ENCODE measurements at places on chromosomes 1 and 21.

DNA sequence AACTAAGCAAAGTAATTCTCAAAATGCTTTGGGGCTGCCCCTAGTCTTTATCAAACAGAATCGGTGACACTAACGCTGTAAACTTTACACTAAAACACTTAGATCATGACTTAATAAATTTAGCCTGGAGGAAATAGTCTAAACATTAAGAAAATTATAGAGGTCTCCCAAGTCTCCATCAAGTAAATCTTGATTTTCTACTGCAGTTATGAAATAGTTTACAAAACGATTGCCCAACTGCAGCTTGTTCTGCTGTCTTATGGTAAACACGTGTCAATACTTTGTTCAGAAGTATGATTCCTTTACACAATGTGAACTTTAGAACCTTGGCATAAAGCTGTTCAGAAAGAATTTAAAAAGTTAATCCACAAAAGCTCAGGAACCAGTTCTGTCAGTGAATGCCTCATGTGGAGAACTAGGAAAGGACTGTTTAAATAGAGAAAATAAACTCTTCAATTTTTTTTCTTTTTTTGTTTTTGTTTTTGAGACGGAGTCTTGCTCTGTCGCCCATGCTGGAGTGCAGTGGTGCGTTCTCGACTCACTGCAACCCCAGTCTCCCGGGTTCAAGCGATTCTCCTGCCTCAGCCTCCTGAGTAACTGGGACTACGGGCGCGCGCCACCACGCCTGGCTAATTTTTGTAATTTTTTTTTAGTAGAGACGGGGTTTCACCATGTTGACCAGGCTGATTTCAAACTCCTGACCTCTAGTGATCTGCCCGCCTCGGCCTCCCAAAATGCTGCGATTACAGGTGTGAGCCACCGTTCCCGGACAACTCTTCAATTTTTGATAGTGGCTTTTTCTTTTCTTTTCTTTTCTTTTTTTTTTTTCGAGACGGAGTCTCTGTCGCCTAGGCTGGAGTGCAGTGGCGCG, 1.6 kb downstream of the DDI2 start:
- no peak for DNase-seq

- DNase-seq, result no peak
These were observed 497.4 kb downstream of the SETD4 start for GRCh38 chr21:35562876-35563275.

GRCh38 chr1:234777856-234778220, 167.9 kb upstream of the IRF2BP2 start:
- DNase-seq, result no peak

DNA sequence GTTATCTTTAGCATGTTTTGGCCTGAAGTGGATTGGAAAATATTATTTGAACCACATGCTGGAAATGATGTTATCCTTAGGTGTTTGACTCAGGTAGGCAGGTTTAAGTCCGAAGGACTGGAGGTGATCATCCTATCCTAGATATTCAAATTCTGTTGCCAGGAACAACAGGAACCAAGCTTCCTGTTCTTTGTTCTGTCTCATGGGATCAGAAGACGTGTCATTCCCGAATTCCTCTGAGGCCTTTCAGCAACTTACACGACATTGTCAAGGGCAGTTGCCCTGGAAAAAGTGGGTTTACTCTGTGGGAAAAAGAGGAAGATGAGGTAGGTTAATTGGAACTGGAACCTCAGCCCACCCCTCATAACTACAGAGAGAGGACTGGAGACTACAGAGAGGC, 36.6 kb downstream of the SLAMF6 start:
- no peak for DNase-seq

DNA sequence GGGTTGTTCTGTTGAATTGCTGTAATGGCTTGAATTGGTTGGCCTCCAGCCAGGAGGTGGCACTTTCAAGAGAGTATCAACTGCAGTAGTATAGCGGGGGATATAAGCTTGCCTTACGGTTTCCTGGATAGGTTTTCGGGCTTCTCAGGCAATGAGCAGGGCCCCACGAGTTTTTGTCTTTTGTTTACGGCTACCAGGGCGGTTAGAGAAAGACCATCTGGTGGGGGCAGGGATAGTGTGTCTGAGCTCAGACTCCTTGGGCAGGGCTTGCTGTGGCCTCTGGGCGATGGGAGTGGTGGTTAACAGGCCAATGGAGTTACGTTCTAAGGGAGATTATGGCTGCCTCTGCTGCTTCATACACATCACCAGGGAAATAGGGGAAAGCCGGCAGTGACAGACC, 62.8 kb downstream of the DTL start:
- DNase-seq, result no peak

DNA sequence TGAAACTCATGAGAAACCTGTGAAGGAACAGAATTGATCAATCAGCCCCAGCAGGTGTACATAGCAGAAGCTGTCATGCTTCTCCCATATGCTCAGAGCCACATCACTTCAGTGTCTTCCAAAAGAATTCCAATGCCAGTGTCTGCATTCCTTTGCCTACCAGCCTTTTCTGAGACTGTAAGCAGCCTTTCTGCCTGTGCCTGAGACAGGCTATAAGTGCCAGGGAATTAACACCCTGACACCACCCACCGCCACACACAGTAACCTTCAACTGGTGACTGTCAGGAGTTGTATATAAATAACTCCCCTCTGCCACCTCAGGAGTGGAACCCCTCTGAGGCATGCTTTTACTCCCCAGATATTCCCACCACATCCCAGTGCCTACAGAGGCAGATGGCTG, 38.1 kb upstream of the SLAMF9 start:
- DNase-seq, result no peak

DNA sequence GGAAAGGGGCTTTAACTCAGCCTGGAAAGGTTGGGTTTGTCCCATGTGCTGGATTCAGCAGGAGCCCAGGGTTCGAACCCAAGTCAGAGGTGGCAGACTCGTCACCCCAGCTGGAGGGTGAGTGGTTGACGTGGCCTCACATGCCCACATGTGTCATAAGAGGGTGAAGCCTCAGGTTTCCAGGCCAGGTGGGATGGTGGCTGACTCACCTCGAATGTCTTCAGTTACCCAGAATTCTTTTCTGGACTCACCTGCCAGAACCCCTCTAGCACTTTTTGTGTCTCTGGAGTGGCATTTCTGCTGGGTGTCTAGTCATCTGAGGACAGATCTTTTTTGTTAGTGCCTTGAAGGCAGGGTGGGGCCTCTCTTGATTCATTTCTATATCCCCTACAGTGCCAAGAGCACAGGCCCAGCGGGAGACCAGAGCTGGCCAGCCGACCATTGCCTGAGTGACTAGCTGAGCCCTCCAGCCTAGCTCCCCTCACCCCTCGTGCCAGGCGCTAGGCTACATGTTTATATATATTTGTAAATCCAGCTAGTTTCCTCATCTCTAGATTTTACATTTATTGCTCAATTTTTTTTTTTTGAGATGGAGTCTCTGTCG, 28.1 kb downstream of the IL6R start:
- no peak for DNase-seq
